Activated CD8-positive, alpha-beta memory T cell treated with anti-CD3 and anti-CD28 coated beads, Interleukin-2, amount 50 U/mL, for 4 hours (primary cell): ENCODE measurements at places on chromosomes 1 and 21.
A peak's percentile ranks its signal among the peaks of the same experiment; 100 is the strongest.

GRCh38 chr1:224205438-224205840 lies 22.4 kb downstream of the DEGS1 start:
- DNase-seq: peak; percentile 21

- DNase-seq: peak; percentile 30
Observed at GRCh38 chr1:40877698-40878097, 15.5 kb upstream of the CITED4 start.

DNA sequence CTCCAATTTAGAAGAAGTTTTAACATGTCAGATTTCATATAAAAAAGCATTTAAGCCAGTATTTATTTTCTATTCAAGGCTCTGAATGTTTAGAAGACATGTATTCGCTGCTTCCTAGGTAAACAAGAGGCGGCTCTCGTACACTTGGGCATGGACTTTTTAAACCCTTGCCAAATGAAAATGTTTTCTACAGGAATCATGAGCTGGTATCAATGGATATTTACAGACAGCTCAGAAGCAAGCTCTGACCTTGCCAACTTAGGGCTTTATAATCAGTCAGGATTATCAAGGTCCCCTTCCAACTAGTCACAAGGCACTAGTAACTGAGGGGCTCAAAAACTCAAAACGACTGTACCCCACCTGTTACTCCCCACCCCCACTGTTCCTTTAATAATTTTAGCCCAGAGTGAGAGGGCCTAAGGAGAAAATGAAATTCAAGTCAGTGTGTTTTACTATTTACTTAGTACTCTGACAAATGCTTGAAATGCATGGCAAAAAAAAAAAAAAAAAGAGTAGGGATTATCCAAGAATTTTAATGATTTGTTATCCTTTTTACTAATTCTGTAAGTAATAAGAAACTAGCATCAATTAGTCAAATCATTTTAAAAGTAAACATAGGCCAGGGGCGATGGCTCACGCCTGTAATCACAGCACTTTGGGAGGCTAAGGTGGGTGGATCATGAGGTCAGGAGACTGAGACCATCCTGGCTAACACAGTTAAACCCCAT lies 12.4 kb downstream of the CLSTN1 start:
- DNase-seq: no peak

DNA sequence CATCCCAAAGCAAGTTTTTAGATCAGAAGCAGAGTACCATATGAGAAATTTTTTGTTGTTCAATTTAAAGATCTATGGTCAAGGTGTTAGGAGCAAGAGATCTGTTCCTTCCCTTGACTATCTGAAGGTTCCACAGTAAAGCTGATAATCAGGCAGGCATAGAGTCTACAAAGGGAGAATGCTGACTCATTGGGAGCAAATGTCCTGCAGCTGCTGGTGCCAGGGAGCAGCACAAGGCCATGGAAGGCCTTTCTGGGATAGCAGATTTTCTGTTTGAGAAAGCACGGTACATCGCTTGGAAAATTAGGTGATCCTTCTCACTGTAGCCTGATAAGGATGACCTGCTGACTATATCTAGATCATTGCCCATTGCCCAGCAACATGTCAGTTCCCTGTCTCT lies 210.1 kb upstream of the C1orf87 start:
- DNase-seq: no peak

- DNase-seq: no peak
Observed at GRCh38 chr1:212917134-212917485, 33.2 kb upstream of the VASH2 start.

- peak; percentile 81 for DNase-seq
Observed at GRCh38 chr1:52927212-52928014, at the start of gene SCP2. SCP2 (plus strand) TSS chr1:52927276; CDS start chr1:52927397, 121 bp downstream.

- DNase-seq: no peak
Observed at GRCh38 chr21:33025106-33025488, 638 bp upstream of the OLIG2 start.

DNA sequence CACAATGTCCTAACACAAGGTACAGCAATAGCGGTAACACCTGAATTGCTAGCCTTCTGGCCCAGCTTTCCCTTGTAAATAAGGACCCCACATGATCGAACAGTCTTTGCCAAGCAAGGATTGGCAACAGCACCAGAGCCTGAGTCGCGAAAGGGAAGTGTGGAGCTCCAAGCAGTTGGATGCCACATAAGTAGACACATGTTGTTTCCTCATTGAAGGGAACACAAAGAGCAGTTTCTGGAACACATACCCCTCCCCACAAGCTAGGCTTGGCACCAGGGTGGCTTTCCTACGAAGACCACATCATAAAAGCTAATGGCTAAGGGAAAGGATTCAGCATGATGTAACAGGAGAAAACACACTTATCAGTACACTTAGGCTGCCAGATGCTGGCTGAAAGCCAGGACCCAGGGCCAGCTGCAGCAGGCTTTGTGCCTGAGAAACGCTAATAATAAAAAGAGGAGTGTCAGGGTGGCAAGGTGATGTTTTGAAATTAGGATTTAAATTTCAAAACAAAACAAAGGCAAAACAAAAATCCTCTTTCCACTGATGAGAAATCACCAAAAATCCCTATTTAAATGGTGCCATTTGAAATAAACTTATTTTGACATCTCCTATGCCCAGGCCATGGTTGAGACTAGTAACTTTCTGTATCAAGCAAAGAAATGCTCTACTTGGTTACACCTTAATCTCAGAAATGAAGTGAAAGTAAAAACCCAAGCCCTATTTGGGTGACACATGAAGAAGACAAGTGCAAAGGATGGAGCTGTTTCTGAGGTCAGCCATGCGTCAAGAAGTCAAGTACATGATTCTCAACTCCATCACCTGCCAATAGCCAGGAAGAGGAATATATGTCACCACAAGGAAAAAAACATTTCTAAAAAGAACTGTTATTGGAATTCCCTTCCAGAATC lies 11.9 kb upstream of the CPLANE2 start:
- DNase-seq: no peak

DNA sequence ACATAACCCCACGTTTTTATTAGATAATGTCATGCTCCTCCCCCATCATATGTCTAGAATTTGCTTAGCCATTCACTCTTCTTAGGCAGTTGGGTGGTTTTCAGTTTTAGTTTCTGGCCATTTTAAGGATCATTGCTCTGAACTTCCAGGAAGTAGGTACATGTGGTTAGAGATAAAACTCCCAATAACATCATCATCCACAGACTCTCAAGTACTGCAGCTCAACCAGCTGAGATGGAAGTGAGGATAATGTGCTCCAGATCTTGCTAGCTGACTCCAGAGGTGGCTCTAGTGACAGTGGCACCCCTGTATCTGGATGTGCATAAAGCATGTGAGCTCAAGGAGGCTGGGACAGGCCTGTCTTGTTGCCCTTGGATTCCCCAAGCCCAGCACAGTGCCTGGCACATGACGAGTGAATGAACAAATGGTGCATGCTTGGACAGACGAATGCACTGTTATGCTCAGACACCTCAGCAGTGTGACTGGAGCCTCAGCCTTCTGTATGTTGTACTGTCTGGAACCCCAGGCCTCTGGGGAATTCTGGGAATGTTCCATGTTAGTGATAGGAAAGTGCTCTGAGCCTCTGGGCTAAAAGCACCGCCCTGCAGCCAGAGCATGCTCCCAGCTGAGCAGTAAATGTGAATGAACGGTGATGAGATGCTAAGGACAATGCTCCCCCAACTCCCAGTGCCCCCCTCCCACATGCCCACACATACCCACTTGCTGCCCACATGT lies 16.4 kb upstream of the KCNN3 start:
- no peak for DNase-seq

GRCh38 chr1:2236695-2237677 lies 8.9 kb downstream of the SKI start:
- no peak for DNase-seq
